Activated T-helper 2 cell treated with anti-CD3 and anti-CD28 coated beads, Interferon-gamma antibody, Interleukin-2, Interleukin-4, amounts not matched to agents 10 μg/mL and 5 μg/mL and 100 μg/mL, durations not matched to agents 14 hours and 24 hours and 36 hours (primary cell): ENCODE measurements at places on chromosomes 13 and 19. TPM values are rescaled to one million over a fixed set of nuclear protein-coding genes. Genes with fewer than 3 reads are reported as not detected.

- DNase-seq, result no peak
Measured at GRCh38 chr13:26074706-26075105, 22.9 kb upstream of the SHISA2 start.

GRCh38 chr19:6241680-6242377 lies 37.9 kb downstream of the MLLT1 start:
- no peak for DNase-seq

GRCh38 chr13:32320528-32320927 lies 5.2 kb downstream of the BRCA2 start:
- DNase-seq, result no peak

FCGBP gene
- total RNA-seq, result 2.4 and 2.5 TPM in 2 replicates

- no peak for DNase-seq
Measured at GRCh38 chr13:42592915-42593900, 19.3 kb downstream of the TNFSF11 start.

DNA sequence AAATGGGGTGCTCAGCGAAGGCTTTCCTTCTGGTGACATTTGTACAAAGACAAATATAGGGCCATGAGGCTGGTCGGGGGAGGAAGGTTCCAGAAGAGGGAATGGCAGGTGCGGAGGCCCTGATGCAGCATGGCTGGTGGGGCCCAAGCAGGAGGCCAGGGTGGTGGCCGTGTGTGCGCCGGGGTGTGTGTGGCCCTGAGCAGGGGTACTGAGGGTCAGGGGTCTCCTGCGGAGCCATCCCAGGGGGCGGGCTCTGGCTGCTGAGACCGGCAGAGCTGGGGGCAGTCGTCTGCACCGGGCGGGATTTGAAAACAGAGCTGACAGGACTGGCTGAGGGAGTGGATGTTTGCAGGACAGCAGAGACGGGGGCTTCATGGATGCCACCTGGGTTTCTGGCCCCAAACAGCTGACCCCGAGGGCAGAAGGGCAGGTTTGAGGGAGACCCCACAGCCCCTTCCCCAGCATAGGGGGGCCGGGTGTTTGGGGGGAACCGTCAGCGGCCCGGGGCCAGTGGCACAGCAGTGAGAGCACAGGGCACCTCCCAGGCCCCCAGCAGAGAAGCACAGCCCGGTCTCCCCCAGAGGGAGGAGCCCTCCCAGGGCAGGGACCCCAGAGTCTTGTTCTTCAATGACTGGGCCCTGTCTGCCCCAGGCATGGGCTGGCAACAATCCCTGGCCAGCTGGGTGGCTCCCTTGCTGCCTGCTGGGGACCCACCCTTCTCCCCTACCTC lies 11.4 kb downstream of the PIAS4 start:
- no peak for DNase-seq

- no peak for DNase-seq
Measured at GRCh38 chr13:97005625-97006262, 11.5 kb upstream of the OXGR1 start.

ETV2 gene
- 1.0 and 1.6 TPM in 2 replicates for total RNA-seq

- DNase-seq, result no peak
Measured at GRCh38 chr19:43674596-43674995, 4.6 kb upstream of the PLAUR start.

LILRA6 gene
- not detected in 2 replicates for total RNA-seq

GRCh38 chr19:4866595-4867424 lies 657 bp downstream of the PLIN3 start:
- peak; percentile 34 for DNase-seq

- DNase-seq, result no peak
Measured at GRCh38 chr13:97107815-97108529, 113.7 kb upstream of the OXGR1 start.

DNA sequence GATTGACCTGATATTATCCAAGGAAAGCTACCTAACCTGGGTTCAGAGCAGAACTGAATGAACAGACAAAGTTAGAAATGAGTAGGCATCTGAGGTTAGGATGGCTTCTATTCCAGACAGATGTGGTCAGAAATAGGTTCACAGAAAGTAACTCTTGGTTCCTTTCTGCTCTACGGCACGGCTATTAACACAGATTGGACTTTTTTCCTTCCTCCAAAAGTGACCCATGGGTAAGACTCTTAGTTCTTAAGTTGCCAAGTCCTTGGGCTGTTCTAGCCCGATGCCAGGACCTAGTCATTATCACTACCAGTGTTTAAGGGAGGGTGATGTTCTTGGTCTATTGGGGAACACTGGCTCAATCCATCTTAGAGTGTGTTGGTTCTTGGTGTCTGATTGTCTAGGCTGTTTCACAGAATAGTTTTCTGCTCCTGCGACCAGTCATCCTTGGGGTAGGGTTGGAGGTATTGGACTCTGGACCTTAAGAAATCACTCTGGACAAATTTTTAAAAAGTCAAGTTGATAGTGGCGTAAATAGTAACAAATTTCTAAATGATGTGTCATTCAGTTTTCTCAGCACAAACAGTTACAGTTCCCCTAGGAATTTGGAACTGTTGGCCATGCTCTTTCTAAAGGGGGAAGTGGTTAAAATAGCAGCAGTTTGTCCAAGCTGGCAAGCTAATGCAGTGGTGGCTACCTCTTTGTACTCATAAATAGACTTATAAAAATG lies 60.1 kb upstream of the MYCBP2 start:
- no peak for DNase-seq

GRCh38 chr13:24230428-24231072 lies 70.0 kb downstream of the SPATA13 start:
- no peak for DNase-seq

FGF9 gene
- total RNA-seq, result 0.39 and 0.60 TPM in 2 replicates

DNA sequence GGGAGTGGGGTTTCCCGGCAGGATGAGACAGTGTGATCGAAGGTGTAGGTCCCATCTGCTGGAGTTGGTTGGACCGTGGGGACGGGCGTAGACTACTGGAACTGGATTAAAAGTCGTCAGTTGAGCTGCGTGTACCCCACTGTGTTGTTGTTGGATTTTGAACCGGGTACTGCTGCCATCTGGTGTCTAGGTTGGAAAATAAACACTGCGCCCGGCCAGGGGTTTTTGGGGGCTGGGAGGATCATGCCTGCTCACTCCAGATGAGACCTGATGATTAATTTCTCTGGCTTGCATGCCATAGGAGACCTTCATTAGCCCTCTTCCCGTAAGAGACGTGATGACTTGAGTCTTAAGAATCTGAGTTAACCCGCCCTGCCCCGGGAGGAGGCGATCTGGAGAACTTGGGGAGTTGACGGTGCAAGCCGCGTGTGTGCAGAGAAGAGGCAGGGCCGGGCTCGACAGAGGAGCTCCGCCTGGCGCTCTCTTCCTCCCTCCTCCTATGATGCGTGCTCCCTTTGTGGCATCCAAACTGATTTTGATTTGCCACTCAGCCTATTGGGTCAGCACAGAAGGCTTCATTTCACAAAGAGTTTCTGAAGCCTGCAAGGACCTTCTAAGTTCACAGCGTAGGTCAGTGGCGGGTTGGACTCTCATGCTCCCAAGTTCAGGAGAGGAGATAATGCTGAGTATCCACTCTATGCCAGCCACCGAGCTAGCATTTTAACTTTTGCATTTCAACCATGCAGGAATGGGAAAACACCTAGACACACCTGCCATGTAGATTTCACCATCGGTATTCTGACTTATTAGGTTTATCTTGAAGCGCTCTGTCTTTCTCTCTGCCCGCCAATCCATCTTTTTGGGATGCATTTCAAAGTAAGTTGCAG lies 2.7 kb downstream of the UHRF1 start:
- peak; percentile 65 for DNase-seq
